AG04450 (cell line): ENCODE measurements at places on chromosomes 5 and 9.

- no peak for DNase-seq
These were observed 29.5 kb downstream of the CAST start for GRCh38 chr5:96691503-96692303.

- DNase-seq: no peak
These were observed 59.6 kb downstream of the ARHGAP26 start for GRCh38 chr5:142829801-142830220.

GRCh38 chr5:51632027-51632426 is 248.8 kb downstream of the ISL1 start:
- DNase-seq: no peak

GRCh38 chr5:10736354-10736753 is 24.7 kb downstream of the DAP start:
- DNase-seq: no peak

- no peak for DNase-seq
These were observed 46.6 kb upstream of the TNC start for GRCh38 chr9:115164511-115164974.
